ENCODE measurements at places on chromosomes 7 and 10.
A peak's percentile ranks its signal among the peaks of the same experiment; 100 is the strongest.

GRCh38 chr10:132510174-132510611, 27.4 kb upstream of the INPP5A start:
- DNase-seq = no peak

- no peak for DNase-seq
Observed at GRCh38 chr10:11851910-11852309, 28.8 kb downstream of the PROSER2 start.

- no peak for DNase-seq
Observed at GRCh38 chr10:110432084-110432483, 65.6 kb upstream of the DUSP5 start.

DNA sequence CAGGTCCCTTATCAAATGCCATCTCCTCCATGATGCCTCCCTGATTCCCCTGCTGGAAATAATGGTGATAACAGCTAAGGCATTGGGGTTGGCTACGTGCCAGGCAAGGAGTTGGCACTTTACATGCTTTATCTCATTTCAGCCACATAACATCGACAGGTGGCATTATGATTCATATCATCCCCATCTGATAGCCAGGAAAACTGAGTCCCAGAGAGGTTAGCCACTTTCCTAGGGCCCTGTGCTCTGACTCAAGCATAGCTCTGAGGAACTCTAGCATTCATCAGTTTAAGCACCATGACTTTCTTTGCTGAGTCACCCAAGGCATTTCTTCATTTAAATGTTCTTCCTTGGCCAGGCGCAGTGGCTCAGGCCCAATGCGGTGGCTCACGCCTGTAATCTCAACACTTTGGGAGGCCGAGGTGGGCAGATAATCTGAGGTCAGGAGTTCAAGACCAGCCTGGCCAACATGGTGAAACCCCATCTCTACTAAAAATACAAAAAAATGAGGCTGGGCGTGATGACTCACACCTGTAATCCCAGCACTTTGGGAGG, 6.6 kb downstream of the LEP start:
- DNase-seq = no peak

DNA sequence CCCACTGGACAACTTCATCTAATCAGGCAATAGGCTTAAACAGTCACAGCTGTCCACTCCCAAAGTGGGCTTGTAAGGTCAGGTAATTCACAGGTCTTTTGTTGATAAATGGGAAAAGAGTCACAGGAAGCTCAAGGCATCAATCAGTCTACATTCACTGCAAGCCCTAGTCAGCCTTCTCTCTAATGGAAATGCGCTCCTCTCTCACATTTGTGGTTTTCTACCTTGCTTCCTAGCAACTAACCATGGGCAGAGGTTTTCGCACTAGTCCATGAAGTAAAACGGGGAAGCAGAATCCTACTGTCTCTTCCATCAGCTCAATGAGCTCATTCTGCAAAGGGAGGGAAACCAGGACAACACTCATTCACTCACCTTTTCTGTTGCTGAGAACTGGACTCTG, 53.5 kb upstream of the APBB1IP start:
- DNase-seq = no peak

DNA sequence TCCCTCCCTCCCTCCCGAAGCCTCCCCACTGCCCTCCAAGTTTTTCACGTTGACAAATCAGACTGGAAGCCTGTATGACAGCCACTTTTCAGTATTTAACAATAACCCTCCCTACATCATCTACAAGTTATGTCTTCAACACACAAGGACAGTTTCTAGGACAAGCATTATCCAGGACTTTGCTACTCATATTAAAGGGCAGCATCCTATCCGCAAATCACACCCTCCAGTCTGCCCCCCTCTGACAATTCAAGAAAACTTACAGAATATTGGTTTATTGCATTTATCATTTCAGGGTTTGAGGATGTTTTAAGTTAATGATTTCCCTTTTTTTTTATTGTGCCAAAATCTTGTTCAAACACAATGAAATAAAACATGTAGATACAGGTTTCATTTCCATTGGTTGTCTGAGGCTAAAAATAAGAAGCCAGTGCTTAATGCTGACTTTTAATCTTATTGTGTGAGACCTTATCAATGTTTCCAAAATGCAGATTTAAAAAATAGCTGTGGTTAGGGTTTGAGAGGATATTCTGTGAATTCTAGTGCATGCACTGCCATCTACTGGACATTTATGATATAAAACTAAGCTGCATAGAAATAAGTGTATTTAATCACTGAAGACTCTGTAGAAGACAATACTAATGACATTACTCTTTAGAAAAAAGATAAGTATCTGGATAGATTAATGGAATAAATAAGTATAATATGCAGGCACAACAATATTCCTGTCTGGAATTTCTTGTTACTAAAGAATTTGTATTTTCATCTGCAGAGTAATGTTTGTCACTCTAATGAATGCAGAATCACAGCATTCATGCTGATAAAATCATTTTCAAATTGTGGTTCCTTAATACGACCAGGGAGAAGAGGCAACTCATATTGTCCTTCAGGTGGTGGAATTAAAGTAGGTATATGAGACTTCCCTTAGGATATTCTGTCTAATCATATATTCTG, 64.1 kb downstream of the CAV1 start:
- DNase-seq = peak; percentile 35

GRCh38 chr10:7980196-7980595, 74.3 kb upstream of the GATA3 start:
- no peak for DNase-seq

DNA sequence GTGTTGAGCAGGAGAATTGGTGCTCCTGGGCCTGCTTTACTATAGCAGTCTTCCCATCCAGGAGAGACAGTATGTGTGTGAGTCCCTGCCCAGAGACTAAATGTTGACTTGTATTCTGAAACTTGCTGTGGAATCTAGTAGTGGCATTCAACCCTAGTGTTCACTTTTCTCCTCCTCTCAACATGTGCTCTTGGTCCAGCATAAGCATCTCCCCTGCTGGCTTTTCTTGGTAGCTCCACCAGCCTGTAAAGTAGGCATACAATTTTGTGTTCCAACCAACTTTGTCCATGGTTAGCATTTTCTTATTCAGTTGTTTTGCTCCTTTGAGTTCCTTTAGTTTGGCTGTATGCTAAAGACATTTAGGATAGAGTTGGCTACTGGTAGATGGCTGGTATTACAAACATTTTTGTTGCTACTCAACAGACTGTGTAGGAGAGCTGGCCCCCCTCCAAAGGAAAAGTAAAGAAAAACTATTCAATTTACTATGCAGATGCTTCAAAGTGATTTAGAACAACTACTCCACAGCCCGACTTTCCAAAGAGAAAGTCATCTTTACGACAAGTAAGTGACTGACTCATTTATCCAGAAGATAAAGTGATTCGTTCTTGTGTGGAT, 46.0 kb downstream of the ASB4 start:
- DNase-seq = no peak

DNA sequence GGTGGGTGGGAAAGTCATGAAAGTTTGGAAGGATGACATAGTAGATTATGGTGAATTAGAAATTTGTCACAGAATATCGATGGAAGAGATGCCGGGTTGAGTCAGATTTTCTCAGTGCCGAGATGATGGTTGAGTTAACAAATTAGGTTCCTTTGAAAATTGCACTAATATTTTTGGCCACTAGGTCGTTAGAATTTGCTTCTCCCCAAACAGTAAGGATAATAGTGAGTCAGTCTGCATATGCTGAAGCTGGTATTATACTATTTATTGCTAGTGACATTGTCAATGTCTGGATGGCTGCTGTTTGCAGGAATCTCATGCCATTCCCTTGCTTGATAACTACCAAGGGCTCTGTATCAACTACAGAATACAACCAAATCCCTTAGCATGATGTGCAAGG, 37.7 kb upstream of the MINDY3 start:
- DNase-seq = no peak

- DNase-seq = no peak
Observed at GRCh38 chr10:108052981-108053380, 888.5 kb upstream of the SORCS1 start.

DNA sequence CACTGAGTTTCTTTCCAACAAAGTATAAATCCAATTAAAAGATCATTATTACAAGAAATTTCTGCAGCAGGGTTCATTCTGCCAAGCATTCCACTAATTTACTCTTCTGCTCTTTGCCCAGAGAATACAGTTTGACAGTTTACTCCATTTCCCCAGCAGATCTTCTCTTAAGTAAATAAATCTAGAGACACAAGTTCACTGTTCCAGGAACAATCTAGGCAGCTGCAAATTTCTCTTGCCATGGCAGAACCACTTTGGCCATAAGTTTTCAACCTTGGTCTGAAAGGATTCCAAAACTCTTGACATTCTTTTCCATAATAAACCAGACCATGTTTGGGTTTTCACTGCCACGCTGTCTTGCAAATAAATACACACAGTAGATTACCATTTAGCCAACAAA, 11.5 kb downstream of the RGS10 start:
- DNase-seq = no peak

DNA sequence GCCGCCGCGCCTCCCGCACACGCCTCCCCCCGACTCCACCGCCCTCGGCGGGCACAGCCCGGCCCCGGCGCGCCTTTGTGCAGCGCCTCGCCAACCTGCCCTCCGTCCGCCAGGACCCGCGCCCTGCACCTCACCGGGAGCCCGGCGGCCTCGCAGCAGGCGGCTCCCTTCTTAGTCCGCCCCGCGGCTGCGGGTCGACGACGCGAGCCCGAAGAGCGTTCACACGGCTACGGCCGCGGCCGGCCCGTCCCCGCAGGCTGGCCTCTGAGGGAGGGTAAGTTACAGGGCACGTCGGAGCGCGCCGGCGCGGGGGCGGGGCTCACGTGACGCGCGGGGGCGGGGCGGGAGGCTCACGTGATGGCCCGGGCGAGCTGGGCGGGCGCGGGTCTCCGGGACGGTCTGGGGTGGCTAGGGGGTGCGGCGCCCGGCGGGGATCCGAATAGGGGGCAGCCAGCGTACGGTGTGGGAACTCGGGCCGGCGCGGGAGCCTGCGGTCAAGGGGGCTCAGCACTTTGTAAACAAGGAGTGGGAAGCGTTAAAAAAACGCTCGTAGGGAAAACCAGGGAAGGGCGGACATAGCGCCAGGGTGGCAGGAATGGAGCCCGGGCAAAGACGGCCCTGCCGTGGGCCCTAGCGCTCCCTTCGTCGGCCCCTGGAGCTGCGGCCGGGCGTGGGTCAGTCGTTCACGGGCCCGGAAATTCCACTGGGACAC, at the start of gene ARHGAP12:
Gene ARHGAP12, minus strand, starts transcription at position 283 of the 712 bp plus-strand sequence. CDS start 19,976 bp downstream, outside the sequence.
- peak; percentile 89 for DNase-seq

GRCh38 chr7:70620333-70621055, 511.4 kb upstream of the GALNT17 start:
- DNase-seq = no peak

GRCh38 chr10:14779001-14779651, 4.4 kb upstream of the FAM107B start:
- DNase-seq = no peak

DNA sequence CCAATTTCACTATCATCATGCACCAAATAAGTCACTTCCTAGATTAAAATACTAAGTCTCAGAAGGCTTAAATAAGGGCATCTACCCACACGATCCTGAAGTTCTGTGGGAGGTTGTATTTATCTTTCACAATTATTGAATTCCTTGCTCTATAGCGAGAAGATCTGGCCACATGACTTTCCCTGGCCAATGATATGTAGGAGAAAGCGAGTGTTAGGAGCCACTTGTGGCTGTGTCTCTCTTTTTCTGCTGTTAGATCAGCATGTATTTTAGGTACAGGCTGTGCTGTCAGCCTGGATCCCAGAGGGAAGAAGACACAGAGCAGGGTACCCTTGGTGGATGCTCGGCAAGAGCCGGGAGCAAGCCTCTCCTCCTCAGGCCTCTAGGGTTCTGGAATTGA, 131.3 kb upstream of the DPP6 start:
- DNase-seq = no peak

DNA sequence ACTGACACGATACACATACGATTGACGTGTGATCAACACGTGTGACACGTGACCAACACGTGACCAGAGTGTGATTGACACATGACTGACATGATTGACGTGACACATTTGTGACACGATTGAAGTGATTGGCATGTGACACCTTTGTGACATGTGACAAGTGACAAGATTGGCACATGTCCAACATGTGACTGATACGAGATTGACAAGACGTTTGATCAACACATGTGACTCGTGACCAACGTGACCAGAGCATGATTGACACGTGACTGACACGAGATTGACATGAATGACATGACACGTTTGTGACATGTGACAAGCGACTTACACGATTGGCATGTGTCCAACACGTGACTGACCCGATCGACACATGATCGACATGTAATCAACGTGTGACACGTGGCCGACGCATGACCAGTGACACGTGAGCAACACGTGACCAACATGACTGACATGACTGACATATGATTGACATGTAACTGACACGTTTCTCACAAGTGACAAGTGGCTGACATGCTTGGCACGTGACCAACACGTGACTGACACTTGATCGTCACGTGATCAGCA, 22.0 kb downstream of the CRPPA start:
- no peak for DNase-seq

- DNase-seq = no peak
Observed at GRCh38 chr10:5681930-5682329, 2.7 kb upstream of the TASOR2 start.

DNA sequence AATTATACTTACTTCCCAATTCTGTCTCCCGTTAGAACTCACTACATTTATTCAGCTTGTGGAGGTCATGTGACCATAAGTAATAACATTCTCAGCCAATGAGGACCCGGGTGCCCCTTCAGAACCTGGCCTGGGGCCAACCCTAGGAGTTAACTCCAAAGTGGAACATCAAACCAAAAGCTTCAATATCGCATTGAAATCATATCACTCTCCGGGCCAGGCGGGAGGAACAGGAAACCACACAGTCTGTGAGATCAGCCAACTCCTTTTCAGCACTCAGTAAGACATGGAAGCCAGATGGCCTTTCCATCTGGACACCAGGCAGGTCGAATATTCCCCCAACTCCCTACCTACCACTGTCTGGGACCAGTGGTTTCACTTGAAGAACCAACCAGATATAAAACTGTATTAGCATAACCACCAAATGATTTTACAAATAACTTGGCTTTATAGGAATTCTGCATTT, 5.5 kb downstream of the CREB3L2 start:
- DNase-seq = no peak

DNA sequence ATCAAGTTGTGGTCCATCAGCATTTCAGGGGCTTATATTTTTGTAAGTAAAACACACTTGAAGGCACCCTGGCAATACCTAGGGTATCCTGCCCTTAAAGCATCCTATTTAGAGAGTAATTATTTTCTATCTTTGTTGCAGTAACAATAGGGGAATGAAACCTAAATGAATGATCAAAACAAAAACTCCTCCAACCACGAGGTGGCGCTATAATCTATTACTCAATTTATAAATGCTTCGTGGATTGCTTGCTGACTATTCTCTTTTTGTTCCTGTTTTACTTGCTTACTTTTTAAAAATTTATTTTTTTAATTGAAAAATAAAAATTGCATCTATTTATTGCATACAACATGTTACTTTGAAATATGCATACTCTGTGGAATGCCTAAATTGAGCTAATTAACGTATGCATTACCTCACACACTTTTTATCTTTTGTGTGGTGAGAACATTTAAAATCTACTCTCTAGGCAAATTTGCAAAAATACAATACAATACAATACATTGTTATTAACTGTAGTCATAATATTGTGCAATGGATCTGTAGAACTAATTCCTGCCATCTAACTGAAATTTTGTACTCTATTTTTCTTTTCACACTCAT, 147.7 kb upstream of the BMPER start:
- peak; percentile 37 for DNase-seq

GRCh38 chr7:16078076-16078952, 343.0 kb downstream of the CRPPA start:
- peak; percentile 29 for DNase-seq

Measured in iPS-NIHi11 (cell line).